Upper lobe of right lung (tissue), 1 donor: ENCODE measurements at places on chromosomes 2 and 18. TPM values are rescaled to one million over a fixed set of nuclear protein-coding genes. Genes with fewer than 3 reads are reported as not detected.

- no peak for DNase-seq
These were observed 401.6 kb upstream of the TNP1 start for GRCh38 chr2:217261452-217261851.

GRCh38 chr18:77161961-77162360 lies 29.4 kb upstream of the MBP start:
- no peak for DNase-seq

The IGFBP5 gene
- total RNA-seq: 169 TPM

The LRRC30 gene
- not detected for total RNA-seq

The PMS1 gene
- 17.4 TPM for total RNA-seq

GRCh38 chr2:18286897-18287296 lies 273.6 kb downstream of the RDH14 start:
- DNase-seq: no peak

- DNase-seq: no peak
These were observed 32.1 kb downstream of the EN1 start for GRCh38 chr2:118815314-118815713.

DNA sequence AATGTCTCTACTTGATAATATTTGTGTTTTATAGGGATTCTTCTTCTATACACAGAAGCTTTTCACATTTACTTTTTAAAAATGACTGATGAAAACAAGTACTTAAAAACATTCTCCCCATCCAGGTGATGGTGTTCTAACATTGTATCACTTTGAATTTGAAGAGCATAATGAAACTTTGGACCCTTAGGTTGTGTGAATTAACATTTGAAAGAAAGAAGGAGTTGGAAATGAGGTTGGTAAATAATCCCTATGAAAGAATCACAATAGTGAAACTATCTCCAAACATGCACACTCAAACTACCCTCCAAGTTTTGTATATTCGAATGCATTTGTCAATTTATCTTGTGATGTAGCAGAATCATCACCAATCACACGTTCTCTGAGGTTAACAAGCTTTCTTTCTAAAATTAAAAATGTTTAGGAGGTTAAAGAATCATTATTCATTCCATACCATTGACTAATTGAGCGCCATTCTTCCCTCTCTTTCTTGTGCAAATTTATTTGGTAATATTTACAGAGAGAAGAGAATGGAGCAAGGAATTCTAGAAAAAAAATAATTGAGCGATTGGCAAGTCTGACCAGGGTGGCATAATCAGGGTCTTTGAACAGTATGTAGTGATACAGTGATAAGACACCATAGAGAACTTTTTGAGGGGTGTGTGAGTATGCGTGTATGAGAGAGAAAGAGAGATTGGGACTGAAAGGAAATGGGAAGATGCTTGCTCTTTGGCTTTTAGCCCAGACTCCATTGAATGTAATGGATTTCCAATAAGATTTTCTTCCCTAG lies 260.0 kb upstream of the NRXN1 start:
- DNase-seq: no peak

The TMEM178A gene
- total RNA-seq: 9.5 TPM

The ANKRD30B gene
- not detected for total RNA-seq

DNA sequence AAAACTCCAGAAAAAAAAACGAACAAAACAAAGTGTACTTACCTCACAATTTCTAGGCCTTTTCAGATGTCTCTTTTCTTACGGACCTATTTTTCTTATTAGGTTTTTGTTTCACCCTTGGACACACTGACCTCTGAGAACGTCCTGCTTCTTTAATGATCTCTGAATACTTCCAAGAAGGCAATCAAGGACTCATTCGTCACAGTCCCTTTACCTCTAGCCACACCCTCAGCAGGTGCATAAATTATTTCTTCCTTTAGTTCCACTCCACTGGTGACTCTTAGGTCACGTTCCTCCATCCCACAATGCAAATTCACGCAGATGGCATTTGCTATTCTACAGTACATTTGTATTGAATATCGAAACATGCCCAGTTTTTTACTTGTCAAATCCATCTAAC lies 21.9 kb downstream of the PELI1 start:
- no peak for DNase-seq

The SH3BP4 gene
- total RNA-seq: 29.6 TPM

The RAD51AP2 gene
- total RNA-seq: not detected
